ENCODE measurements at places on chromosomes 1 and 21.

GRCh38 chr1:184919892-184920291, 54.4 kb downstream of the NIBAN1 start:
- DNase-seq: no peak

- no peak for DNase-seq
Observed at GRCh38 chr1:58769809-58770320, 14.0 kb downstream of the JUN start.

DNA sequence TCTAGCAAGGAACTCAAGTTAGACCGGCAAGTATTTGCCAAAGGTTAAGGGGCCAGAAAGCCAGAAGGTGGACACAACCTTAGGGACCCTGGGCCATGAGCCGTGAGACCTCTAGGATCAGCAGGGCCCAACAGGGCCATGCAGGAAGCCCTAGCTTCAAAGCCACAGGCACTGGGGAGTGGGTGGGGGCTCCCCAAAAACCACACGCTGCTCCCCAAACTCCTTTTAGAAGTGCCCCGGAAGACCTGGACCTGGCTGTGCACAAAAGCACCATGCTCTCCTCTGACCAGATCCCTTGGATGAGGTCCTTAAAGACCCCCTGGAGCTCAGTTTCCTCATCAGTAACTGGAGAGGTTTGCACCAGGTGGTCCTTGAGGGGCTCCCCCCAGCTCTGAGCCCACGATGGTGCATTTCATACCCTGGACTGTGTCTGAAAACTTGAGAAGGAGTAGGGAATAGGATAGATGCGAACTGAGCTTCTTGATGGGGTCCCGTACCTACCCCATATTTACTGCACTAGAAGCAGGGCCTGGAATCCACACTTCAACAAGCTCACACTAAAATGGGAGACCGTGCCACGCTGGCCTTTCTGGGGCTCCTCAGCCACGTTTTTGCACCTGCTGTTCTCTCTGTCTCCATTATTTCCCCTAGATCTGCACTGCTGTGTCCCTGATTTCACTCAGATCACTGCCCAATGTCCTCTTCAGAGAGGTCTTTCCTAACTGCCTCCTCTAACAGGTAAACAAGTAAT, 40.6 kb upstream of the LBR start:
- no peak for DNase-seq

DNA sequence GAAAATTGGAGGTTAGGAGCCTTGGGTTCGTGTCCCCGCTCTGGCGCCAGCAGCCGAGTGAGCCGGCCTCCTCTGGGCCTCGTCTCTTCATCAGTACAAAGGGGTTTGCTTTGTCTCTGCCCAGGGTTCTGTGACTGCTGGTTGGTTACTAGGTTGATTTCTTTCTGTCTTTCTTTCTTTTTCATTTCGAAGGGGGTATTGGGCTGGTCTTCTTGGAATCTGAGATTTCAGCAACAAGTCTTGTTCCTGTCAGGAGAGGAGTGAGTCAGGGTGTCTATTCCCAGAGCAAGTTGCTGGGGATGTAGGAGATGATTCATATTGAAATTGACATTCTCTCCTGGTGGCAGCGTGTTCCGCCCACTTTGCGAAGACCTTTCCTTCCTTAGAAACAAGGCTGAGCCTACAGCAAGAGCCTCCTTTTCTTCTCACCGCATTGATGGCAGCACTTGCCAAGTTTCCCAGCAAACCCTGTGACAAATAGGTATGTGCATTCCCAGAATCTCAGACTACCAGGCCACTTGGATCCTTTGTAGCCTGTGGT, 79.2 kb downstream of the MAN1C1 start:
- DNase-seq: no peak

GRCh38 chr1:221527886-221528624, 213.8 kb downstream of the DUSP10 start:
- DNase-seq: no peak

DNA sequence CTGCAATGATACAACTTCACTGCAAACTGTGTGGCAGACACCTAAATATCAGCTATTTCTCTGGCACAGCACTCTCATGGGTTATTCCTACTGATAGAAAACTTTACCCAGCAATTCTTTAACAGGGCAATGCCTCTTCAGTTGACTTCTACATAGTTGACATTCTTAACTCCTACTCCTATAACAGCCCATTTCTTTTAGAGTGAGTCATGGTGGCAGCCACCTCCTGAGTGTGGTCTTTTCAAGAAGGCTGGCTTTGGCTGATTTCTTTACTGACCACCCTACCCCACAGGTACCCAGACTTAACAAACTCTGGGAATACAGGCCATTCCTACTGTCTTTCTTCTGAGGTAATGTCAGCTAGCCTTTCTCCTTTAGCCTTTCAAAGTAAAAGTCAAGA, 805.8 kb upstream of the ADGRL2 start:
- no peak for DNase-seq

GRCh38 chr1:162857850-162858249, 3.1 kb downstream of the CCDC190 start:
- DNase-seq: no peak

DNA sequence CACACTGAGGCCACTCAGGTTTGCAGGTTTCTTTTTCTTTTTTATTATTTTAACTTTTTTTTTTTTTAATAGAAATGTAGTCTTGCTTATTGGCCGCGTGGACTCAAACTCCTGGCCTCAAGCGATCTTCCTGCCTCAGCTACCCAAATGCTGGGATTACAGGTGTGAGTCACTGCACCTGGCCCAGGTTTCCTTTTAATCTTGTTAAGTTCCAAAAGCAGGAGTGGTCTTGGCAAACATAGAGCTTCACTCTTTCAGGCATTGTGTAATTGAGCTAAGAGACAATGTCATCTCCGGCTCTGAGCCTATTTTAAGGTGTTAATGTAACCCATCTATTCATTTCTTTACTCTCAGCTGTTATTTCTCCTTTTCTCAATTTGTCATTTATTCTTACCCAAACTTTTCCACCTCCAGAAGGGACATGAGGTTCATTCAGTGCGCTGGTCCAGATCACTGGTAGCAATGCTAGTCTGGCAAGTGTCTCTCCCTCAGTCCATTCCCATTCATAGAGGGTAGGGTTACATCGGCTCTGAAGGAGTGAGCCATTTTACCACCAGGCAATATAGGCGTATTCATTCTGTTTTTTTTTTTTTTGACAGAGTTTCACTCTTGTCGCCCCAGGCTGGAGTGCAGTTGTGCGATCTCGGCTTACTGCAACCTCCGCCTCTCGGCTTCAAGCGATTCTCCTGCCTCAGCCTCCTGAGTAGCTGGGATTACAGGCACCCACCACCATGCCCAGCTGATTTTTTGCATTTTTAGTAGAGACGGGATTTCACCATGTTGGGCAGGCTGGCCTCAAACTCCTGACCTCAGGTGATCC, 11.3 kb upstream of the MFSD2A start:
- no peak for DNase-seq

GRCh38 chr1:26820784-26821269, 5.7 kb upstream of the ZDHHC18 start:
- DNase-seq: peak; percentile 29

- DNase-seq: no peak
Observed at GRCh38 chr1:195965036-195965435, 643.2 kb downstream of the KCNT2 start.

DNA sequence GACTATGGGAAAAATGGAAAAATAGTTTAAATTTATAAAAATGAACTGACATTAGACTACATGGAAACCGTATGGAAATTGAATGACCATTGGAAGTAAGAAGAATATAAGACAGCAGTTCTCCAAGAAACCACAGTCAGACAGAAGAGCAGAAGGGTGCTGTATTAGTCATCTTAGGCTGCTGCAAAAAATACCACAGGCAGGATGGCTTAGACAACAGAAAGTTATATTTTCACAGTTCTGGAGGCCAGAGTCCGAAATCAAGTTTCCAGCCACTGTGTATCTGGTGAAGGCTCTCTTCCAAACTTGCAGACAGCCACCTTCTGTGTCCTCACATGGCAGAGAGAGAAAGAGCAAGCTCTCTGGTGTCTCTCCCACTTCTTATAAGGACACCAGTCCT, 175.2 kb downstream of the DSCAM start:
- no peak for DNase-seq

DNA sequence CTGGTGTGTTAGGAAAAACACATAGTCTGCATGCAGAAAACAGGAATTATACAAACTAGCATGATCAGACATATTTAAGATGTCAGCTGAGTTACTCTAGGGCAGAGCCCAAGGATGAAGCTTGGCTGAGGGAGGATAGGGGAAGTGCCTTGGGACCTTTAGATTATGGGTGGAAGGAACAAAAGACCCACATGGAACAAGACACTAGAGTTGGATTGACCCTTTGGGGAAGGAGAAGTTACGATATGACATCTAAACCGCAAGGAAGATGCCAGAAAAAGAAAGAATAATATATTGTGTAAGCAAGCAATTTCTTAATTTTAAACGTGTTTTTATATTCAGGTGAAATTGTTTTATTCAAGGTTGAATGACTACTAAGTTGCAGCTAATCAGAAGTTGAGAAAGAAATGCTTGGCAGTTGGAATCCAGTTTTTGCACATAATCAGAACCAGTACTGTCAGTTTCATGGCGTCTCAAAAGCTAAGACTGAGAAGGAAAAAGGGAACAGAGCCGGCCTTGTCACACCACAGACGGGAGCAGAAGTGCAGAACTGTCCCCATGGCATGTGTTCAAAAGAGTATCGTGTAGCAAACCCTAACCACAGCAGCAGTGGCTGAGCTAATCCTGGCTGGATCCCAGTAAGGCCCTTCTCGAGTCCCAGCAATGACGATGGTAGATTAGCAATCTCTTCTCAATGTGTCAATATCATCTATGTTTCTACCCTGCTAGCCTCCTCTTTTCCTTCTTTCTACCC, 31.2 kb upstream of the IFNAR2 start:
- no peak for DNase-seq

DNA sequence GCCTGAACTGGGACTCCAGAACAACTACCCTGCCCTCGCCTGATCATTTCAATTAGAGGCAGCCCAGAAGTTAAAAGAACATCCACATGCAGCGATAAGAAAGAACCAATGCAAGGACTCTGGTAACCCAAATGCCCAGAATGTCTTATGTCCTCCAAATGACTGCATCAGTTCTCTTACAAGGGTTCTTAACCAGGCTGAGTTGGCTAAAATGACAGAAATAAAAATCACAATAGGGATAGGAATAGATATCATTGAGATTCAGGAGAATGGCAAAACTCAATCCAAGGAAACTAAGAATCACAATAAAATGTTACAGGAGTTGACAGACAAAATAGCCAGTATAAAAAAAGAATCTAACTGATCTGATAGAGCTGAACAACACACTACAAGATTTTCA, 80.1 kb upstream of the PTGFR start:
- DNase-seq: no peak

GRCh38 chr1:231172411-231172810, 10.6 kb downstream of the TRIM67 start:
- DNase-seq: no peak

- no peak for DNase-seq
Observed at GRCh38 chr1:178190881-178191280, 97.0 kb downstream of the RASAL2 start.

- DNase-seq: no peak
Observed at GRCh38 chr21:25387665-25388064, 219.6 kb downstream of the MRPL39 start.

Measured in activated gamma-delta T cell treated with Interleukin-2 at 50 U/mL for 16 hours (primary cell).